ENCODE measurements at places on chromosomes 1 and 21.

DNA sequence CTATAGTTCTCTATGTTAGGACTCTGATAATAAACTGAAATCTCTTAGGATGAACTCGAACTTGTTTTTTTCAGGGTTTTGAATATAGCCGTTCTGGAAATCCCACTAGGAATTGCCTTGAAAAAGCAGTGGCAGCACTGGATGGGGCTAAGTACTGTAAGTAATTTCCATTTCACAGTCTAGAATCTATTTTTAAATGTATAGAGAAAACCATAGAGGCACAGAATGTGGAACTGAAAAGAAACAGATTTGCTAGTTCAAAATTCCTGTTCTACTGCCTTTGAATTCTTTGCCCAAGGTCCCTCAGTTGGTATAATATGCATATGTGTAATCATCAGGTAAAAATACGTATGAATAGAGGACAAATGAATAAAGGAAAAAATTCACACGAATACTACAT, 4.8 kb downstream of the CTH start:
- H3K36me3 ChIP-seq: peaks cover 8% of the 10 kb centered on the region
- H3K4me3 ChIP-seq: no peak overlapping the region
- no peaks in the 10 kb centered on the region for H3K4me1 ChIP-seq
- H3K27ac ChIP-seq: no peak overlapping the region
- DNase-seq: no peak
- H3K27me3 ChIP-seq: no peaks in the 10 kb centered on the region

GRCh38 chr1:197982256-197982655, 65.1 kb downstream of the LHX9 start:
- H3K4me1 ChIP-seq: no peaks in the 10 kb centered on the region
- H3K27me3 ChIP-seq: no peaks in the 10 kb centered on the region
- H3K27ac ChIP-seq: no peak overlapping the region
- H3K36me3 ChIP-seq: no peaks in the 10 kb centered on the region

- H3K36me3 ChIP-seq: no peaks in the 10 kb centered on the region
- no peak for DNase-seq
- H3K4me1 ChIP-seq: no peaks in the 10 kb centered on the region
- H3K4me3 ChIP-seq: no peak overlapping the region
Measured at GRCh38 chr1:28096210-28097099, 8.0 kb upstream of the EYA3 start.

GRCh38 chr1:151991663-151992302, 1.9 kb downstream of the S100A10 start:
- DNase-seq: no peak
- no peaks in the 10 kb centered on the region for H3K36me3 ChIP-seq
- H3K27ac ChIP-seq: peak overlapping the region; percentile 95
- no peaks in the 10 kb centered on the region for H3K27me3 ChIP-seq
- H3K4me3 ChIP-seq: peak overlapping the region; percentile 73

- no peaks in the 10 kb centered on the region for H3K36me3 ChIP-seq
- no peak overlapping the region for H3K27ac ChIP-seq
- no peaks in the 10 kb centered on the region for H3K27me3 ChIP-seq
- H3K4me1 ChIP-seq: peaks cover 3% of the 10 kb centered on the region
- no peak for DNase-seq
- H3K4me3 ChIP-seq: no peak overlapping the region
Measured at GRCh38 chr1:115436596-115436995, 98.5 kb upstream of the NGF start.

DNA sequence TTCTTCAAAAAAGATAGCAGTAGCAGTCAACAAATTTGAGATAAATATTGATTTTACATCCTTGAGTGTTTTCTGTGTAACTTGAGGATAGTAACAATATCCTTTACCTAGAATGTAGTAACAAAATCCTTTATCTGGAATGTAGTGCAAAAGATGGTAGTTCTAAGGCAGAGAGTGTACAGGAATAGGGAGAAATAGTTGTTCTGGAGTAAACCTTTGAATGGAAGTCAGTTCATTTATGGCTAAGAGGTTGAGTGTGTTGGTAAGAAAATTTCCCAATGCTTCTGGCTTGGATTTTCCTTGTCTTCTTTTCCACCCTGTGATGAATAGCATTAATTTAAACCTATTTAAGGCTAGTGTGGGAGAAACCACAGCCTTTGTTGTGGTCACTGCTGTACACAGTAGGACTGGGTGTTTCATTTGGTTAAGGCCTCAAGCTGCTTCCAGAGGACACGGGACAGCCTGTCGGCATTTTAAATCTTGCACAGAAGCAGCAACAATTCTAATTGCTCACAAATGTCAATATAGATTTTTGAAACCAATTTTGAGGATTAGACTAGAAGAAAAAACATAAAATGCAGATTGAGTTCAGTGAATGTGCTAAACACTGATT, 11.3 kb downstream of the NFIA start:
- peaks cover 20% of the 10 kb centered on the region for H3K4me1 ChIP-seq
- peaks cover 2% of the 10 kb centered on the region for H3K36me3 ChIP-seq
- H3K27ac ChIP-seq: peak overlapping the region; percentile 95
- H3K4me3 ChIP-seq: peak overlapping the region; percentile 43

All from ascending aorta (tissue), 2 donors.